ENCODE measurements at places on chromosomes 3 and 15.

DNA sequence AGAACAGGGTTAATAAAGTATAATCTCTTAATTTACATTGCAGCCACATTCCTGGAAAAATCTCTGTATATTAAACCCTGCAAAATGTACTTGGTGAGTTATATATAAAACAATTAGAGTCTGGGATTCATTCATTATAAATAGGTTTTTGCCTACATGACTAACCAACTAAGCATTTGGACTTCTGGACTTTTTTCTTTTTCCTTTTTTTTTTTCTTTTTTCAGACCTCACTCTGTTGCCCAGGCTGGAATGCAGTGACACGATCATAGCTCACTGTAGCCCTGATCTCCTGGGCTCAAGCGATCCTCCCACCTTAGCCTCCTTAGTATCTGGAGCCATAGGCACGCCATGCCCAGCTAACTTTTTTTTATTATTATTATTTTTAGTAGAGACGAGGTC lies 4.5 kb downstream of the DNAJC13 start:
- DNase-seq: no peak

GRCh38 chr3:141412936-141413354 lies 44.6 kb downstream of the ZBTB38 start:
- peak; percentile 90 for DNase-seq

GRCh38 chr3:72906154-72906553 lies 18.3 kb downstream of the GXYLT2 start:
- DNase-seq: no peak

DNA sequence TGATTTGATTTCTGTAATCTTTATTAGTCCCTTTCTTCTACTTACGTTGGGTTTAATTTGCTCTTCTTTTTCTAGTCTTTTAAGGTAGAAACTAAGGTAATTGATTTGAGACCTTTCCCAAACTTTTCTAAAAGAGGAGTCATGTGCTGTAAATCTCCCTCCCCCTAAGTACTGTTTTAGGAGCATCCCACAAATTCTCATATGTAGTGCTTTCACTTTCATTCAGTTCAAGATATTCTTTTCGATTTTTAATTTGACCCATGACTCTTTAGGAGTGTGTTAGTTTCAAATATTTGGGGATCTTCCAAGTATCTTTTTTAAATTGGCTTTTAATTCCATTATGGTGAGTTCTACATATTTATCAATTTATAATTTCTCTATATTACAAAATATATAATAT lies 241.8 kb downstream of the CTNNB1 start:
- no peak for DNase-seq

DNA sequence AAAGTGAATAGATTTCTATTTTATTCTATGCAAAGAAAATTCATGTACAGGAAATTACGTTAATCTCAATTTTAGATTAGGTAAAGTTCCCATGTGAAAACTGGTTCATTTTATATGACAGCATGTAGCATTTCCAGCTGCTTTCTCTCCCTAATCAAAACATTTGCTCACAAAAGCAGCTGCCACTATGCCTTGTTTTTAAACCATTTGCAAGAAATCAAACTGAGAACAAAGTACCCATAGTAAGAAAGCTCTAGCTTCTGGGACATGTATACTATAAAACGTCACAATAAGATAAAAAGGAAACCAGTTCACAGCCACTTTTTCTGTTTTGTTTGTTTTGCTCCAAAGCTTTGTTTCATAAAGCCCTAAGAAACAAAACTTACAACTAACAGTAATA lies 5.0 kb upstream of the CRYBG3 start:
- no peak for DNase-seq

GRCh38 chr3:42526616-42527367 lies 24.3 kb downstream of the VIPR1 start:
- DNase-seq: no peak

GRCh38 chr15:93820566-93820965 lies 410.8 kb upstream of the MCTP2 start:
- no peak for DNase-seq

DNA sequence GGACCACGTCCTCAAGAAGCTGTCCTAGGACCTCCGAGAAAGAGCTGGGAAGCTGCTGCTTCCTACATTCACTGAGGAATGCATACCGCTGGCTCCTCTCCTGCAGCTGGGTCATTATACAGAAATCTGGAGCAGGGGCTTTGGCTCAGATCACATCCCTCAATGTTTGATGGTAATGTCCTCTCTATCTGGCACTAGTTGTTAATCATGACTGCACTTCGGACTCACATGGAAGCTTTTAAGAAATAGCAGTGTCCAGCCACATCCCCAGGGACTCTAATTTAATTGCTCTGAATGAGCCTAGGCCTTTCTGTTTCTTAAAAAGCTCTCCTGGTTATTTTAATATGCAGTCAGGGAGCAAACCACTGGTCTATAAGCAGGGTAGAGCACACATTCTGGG lies 25.7 kb upstream of the MYRIP start:
- no peak for DNase-seq

GRCh38 chr3:195549931-195550519 lies 6.9 kb upstream of the PPP1R2 start:
- DNase-seq: no peak

DNA sequence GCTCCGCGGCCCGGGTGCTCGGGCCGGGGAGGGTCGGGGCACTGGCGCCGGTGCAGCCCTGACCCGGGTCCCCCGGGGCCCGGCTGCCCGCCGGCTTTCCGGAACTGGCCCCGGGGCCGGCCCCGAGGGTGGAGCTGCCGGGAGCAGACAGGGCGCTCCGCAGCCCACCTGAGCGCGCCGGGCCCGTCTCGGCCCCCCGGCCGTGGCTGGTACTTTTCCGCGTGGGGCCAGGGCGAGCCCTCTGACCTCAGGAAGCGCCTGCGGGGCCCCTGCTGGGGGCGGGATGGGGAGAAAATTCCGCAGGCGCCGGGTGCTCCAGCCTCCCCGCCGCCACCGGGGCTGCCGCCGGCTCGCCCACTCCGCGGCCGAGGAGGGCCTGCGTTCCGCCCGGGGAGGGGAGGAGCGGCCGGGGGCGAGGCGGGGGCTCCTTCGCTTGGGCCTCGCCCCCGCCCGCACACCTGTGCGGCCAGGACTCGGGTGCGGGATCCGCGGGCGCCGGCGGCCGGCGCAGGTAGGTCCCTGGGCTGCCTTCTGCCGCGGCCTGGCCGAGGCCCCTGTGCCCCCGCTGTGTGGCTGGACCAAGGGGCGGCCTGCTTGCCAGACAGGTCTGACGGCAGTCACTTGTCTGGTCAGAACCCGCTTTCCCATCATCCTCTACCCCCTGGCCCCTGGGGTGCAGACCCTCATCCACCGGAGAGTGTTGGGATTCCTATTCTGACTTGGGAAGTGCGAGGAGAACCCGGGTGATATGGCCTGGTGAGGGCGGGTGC lies 3.5 kb downstream of the FURIN start:
- no peak for DNase-seq

DNA sequence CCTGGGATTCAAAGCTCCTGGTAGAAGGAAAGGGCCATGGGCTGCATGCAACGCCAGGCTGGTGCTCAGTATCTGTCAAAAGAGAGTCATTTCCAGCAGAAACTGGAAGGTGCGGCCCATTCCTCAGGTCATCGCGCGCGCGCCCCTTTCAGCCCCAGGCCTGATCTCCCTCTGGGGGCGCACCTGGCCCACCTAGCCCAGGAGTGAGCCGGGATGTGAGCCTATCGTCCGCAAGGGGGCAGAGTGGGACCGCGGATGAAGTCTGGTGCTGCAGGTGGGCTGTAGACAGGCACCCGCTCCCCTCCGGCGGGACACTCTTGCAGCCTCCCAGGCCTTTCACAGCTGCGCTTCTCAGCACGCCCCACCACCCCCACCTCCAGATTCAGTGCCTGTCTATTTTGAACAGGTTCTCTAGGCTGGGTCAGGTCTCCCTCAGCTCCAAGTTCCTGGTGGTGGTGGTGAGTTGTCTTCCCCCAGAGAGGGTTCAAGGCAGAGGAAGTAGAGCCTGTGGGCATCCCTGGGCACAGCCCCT lies 5.8 kb upstream of the RPL29 start:
- DNase-seq: peak; percentile 89

GRCh38 chr3:187919048-187919447 lies 173.8 kb upstream of the BCL6 start:
- DNase-seq: no peak

DNA sequence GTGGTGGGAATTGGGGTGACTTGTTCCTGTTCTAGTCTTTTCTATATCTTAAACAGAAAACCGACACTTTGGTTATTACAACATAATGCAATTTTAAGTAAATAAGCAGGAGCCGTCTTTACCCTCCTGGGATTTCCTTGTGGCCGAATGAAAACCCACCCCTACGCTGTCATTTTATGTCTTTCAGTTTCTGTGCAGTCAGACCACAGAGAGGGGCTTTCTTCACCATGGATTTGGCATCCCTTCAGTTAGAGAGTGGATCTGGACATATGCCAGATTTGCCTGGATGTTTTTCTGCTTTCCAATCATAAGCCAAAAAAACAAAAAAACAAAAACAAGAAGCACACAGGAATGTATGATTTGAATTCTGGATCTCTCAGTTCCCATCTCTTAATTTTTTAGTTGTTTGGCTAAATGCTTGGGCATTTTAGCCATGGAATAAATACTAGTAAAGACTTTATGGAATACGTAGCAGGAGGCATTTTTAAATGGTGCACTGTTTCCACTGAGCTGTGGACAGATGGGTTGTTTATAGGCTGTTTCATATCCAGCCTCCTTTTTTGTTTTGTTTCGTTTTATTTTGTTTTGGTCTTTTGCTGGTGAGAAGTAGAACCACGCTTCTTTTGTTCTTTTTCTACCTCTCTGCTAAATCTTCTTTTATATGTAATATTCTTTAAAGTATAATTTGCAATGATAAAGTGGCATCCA lies 272.9 kb downstream of the FEZF2 start:
- DNase-seq: no peak

- no peak for DNase-seq
Observed at GRCh38 chr3:114900908-114901307, 246.2 kb downstream of the ZBTB20 start.

DNA sequence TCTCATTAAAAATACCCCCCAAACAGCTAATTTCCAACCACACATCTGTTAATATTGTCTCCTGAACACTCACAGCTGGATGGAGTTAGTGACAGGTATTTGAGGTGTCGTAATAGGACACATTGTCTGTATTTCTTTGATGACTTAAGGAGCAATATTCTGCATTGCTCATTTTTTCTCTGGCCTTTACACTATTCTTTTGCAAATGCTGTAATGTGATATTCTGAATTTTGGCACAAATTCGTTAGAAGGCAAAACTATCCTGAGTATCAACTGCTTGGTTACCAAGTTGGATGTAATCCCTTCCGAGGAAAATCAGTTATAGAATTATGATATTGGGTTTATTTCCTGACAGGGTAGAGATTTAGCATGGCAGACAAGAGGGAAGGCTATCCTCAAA lies 1030.2 kb downstream of the MCTP2 start:
- no peak for DNase-seq

DNA sequence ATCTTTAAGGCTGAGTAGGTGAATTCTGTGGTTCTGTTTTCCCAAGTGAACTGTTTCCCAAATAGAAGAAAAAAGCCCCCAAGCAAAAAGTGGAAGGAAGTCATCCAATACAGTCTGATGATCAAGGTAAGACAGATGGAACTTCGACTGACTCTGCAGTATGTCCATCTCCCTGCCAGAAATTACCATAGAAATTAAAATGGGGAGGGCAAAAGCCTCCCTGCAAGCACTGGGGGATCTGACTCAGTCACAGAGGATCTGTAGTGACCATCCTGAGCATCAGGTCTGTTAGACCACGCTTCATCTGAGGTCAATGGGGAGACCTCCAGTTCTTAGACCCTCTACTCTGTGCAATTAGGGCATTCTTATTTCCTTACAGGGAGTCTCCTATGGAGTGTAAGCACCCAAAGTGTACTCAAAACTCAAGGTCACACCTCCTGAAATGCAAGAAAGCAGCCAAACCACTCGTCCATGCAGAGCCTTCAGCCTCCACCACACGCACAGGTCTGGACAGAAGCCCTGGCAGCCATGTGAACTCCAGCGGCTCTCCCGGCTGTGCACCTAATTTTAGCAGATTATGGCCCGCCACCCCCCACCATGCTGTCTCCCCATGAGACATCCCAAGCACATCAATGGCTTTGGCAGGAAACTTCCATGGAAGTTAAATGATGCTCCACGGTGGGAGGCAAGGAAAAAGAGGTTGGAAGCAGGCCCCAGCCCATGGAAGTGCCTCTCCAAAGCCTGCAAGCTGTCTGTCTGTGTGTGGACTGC lies 348.7 kb downstream of the NTRK3 start:
- no peak for DNase-seq

- no peak for DNase-seq
Observed at GRCh38 chr3:29686889-29687592, 406.2 kb downstream of the RBMS3 start.

GRCh38 chr15:101517504-101517903 lies 28.0 kb upstream of the PCSK6 start:
- no peak for DNase-seq

DNA sequence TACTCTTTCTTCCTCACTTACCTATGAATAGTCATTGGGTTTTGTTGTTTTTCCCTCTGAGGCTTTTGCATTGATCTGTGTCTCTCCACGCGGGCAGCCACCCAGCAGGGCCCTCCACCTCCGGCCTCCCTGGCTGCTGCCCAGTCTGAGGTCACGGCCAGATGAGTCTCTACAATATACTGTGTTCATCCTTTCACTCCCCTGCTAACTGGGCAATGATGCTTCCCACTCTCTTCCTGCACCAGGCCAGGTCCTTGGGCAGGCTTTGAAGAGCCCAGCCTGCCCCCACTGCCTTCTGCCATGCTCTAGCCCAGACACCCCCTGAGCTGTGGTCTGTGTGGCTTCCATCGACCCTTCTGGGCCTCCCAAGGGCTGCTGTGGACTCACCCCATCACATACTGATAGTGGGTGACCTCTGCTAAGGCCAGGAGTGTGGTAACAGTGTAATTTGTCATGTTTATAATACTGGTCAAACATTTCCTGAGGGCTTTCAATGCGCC lies 18.0 kb downstream of the PDIA5 start:
- no peak for DNase-seq

DNA sequence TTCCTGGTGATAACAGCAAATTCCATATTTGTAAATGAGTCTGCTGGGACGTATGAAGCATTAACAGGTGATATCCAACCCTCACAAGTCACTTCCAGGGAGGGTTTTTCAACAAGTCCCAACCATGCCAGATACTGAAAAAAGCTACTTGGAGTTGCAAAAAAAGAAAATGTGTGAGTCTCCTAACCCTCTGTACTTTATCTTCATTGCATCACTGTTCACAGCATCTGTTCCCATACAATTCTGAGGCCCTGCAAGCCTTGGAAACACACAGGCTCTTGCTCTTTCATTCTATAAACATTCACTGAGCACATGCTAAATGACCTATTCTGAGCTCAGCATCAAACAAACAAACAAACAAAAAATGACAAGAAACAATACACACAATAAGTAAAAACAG lies 120.8 kb downstream of the RFTN1 start:
- no peak for DNase-seq

- DNase-seq: no peak
Observed at GRCh38 chr15:89362203-89363101, 27.8 kb upstream of the POLG start.

DNA sequence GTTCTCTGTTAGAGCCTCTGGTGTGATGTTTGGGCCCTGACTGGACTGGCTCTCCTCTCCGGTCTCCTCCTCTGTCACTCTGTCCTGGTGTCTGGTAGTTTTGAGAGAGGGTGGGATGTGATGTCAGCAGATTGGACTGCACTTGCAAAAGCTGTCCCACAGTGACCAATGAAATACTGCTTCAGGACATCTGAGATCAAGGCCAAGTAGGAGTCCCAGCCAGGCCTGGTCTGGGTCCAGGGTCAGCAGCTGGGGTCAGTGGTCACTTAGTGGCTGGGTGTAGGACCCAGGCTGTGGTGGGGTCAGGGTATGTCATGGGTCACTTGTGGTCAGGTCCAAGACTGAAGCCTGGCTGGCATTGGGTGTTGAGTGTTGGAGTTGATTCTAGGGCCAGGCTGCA lies 20.9 kb downstream of the ALDH1L1 start:
- DNase-seq: peak; percentile 67

- no peak for DNase-seq
Observed at GRCh38 chr15:65223996-65224395, 12.7 kb upstream of the CILP start.
